Panc1 (cell line): ENCODE measurements at places on chromosomes 13 and 19. TPM values are rescaled to one million over a fixed set of nuclear protein-coding genes. Genes with fewer than 3 reads are reported as not detected.

The PTPRH gene
- 42.8 TPM for total RNA-seq

DNA sequence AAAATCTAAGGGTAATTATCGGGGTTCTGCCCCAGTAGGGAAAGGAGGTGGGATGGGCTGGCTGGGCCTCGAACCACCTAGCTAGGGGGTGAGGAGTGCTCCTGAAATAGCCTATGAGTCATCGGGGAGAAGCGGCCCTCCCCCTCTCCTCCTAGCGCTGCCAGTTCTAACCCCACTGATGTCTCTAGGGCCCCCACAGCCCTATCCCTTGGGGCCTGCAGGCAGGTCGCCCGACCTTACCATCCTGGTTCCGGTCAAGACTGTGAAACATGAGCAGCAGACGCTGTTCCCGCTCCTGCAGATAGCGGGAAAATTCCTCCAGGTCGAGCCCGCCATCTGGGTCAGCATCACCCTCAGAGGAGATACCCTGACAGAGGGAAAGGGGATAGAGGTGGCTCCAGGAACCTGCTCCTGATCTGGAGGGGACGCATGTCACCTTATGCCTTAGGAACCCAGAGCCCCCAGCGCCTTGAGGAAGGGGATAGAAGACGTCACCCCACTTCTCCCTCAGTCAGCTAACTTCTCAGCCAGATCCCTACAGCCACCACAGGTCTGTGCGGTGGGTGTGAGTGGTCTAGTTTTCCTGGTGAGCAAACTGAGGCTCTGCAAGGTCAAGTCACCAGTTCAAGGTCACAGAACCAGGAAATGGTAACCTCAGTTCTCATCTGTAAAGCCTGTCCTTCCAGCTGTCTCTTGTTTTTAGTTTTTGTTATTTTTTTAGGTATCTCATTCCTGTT, 1.5 kb downstream of the SLC25A23 start:
- H3K4me3 ChIP-seq = no peak overlapping the region
- H3K4me1 ChIP-seq = no peaks in the 10 kb centered on the region
- no peaks in the 10 kb centered on the region for H3K27me3 ChIP-seq
- peaks cover 4% of the 10 kb centered on the region; the same call in 1 of the 2 replicates for H3K36me3 ChIP-seq
- DNase-seq = no peak
- no peak overlapping the region for H3K27ac ChIP-seq

DNA sequence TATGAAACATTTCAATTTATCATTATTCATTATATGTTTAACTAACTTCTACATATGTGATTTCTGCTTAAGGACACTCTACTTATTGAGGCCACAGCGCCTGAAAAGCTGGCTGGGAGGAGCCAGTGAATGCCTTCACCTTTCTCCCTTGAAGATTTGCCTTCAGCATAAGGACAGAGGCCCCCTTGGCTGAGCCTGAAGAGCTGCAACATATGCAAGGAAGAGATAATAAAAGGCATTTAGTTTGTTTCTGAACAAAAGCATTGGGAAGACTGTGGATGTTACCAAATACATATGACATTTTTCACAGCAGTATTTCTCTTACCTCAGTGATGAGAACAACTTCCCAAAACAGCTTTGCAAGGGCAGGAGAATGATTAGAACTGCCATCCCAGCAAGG, 92.1 kb downstream of the ABCC4 start:
- peaks cover 12% of the 10 kb centered on the region; the same call in 1 of the 2 replicates for H3K4me1 ChIP-seq
- no peaks in the 10 kb centered on the region for H3K27me3 ChIP-seq
- peaks cover 5% of the 10 kb centered on the region; the same call in 1 of the 2 replicates for H3K36me3 ChIP-seq

GRCh38 chr13:34419025-34419424, 523.0 kb upstream of the NBEA start:
- H3K4me3 ChIP-seq = no peak overlapping the region
- DNase-seq = no peak
- H3K27me3 ChIP-seq = no peaks in the 10 kb centered on the region
- H3K27ac ChIP-seq = no peak overlapping the region
- H3K4me1 ChIP-seq = no peaks in the 10 kb centered on the region
